ENCODE measurements at places on chromosomes 3 and 15. TPM values are rescaled to one million over a fixed set of nuclear protein-coding genes. Genes with fewer than 3 reads are reported as not detected.

GRCh38 chr3:128689060-128689459, 36.9 kb upstream of the RAB7A start:
- DNase-seq = no peak

- no peak for DNase-seq
Observed at GRCh38 chr3:117691526-117691925, 981.9 kb downstream of the TUSC7 start.

GRCh38 chr3:123448536-123449101, at the start of gene ADCY5:
ADCY5 (minus strand) TSS chr3:123449090; CDS start chr3:123448545, 545 bp downstream.
- no peak for DNase-seq

GRCh38 chr3:99865321-99865720, 47.7 kb downstream of the CMSS1 start:
- peak; percentile 31 for DNase-seq

GRCh38 chr15:68712886-68713285, 107.8 kb downstream of the ANP32A start:
- DNase-seq = no peak

DNA sequence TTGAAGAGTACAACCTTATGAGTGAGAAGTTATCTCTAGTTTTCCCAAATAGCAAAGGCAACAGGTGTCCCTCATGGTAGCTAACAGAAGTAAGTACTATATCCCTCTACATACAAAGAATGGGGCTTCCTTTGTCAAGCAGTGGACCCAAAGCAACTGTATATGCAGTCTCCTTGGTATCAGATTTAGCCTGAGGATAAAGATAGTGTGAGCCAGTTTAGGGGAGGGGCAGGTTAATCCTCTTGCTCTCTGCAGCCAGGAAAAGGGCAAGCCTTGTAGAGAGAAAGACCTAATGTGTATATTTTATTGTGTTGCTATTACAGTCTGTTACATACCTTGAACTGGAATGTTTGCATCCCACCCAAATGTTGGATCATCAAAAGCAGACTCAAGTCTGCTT, 117.9 kb upstream of the COL8A1 start:
- no peak for DNase-seq

Gene LRRC49
- 6.7 TPM for total RNA-seq

Gene FRMD4B
- total RNA-seq = 12.9 TPM

All from HT1080 (cell line).